Progenitor cell of endocrine pancreas (in vitro differentiated cells): ENCODE measurements at places on chromosomes 3 and 15. TPM values are rescaled to one million over a fixed set of nuclear protein-coding genes. Genes with fewer than 3 reads are reported as not detected.

GRCh38 chr15:65060641-65061397, 7.0 kb downstream of the RASL12 start:
- H3K4me1 ChIP-seq, result peaks cover 6% of the 10 kb centered on the region
- no peak overlapping the region for H3K4me3 ChIP-seq
- H3K36me3 ChIP-seq, result no peaks in the 10 kb centered on the region
- H3K27me3 ChIP-seq, result peaks cover 10% of the 10 kb centered on the region

GRCh38 chr3:140699516-140700231, 21.8 kb downstream of the TRIM42 start:
- no peak overlapping the region for H3K4me3 ChIP-seq
- no peak for DNase-seq

GRCh38 chr3:15649858-15650257, 48.3 kb downstream of the BTD start:
- H3K27ac ChIP-seq, result no peak overlapping the region
- no peaks in the 10 kb centered on the region for H3K27me3 ChIP-seq
- no peaks in the 10 kb centered on the region for H3K4me1 ChIP-seq
- no peak overlapping the region for H3K4me3 ChIP-seq

TMEM158 gene
- total RNA-seq, result 3.8 and 4.9 TPM in 2 replicates

GOLGA6D gene
- total RNA-seq, result 0.13 TPM in 1 of 2 replicates, not detected in the other

ADAMTS17 gene
- 3.5 and 4.7 TPM in 2 replicates for total RNA-seq
